ENCODE measurements at places on chromosomes 2 and 18.
A peak's percentile ranks its signal among the peaks of the same experiment; 100 is the strongest.

- DNase-seq, result no peak
These were observed 195.1 kb downstream of the C1D start for GRCh38 chr2:67867735-67868134.

DNA sequence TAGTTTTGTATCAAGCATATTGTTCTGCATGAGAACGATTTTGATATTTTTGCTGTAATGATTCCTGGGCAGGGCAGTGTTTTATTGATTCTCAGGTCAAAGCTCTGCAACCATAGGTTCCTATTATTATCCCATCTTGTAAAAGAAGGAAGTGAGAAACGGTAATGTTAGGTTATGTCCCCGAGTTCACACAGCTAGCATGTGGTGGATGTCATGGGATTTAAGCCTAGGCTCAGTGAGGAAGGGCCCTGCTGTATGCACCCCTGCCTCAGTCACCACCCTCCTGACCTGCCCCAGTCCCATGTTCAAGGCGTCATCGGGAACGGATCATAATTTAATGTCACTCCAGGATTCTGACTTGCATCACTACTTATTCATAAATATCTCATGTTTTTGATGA, 10.7 kb downstream of the ACP1 start:
- no peak for DNase-seq

GRCh38 chr2:215772634-215773563, 240.5 kb downstream of the MREG start:
- DNase-seq, result no peak

GRCh38 chr18:12154361-12154760, 60.7 kb downstream of the ANKRD62 start:
- no peak for DNase-seq

GRCh38 chr2:66434679-66435548, at the start of gene MEIS1:
Gene MEIS1, plus strand, starts transcription at chr2:66435125. Its CDS starts 732 bp downstream, at chr2:66435857.
- peak; percentile 93 for DNase-seq

DNA sequence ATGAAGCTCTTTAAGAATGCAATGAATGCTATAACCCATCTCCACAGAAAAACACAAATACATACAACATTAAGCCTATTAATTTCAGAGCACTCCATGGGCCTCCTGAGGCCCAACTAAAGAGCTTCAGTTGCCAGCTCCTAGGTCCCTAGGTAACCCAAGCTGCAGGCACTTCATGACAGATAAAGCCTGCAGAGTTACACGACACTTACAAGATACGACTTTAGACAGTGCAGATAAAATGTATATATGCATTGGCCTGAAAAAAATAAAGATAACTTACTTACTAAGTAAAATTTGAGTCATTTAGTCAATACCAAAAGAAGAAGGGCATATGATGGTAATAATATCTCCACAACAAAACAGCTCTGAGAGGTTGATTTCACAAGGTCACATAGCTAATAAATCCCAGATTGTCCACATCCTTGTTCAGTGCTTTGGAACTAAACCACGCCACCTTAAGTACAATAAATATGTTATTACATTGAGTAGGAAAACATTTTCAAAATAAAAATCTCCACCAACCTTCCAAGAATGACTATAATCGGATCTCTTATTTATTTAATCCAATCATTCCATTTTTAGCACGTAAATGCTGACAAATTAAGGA, 3.4 kb downstream of the MAP4K3 start:
- DNase-seq, result no peak

DNA sequence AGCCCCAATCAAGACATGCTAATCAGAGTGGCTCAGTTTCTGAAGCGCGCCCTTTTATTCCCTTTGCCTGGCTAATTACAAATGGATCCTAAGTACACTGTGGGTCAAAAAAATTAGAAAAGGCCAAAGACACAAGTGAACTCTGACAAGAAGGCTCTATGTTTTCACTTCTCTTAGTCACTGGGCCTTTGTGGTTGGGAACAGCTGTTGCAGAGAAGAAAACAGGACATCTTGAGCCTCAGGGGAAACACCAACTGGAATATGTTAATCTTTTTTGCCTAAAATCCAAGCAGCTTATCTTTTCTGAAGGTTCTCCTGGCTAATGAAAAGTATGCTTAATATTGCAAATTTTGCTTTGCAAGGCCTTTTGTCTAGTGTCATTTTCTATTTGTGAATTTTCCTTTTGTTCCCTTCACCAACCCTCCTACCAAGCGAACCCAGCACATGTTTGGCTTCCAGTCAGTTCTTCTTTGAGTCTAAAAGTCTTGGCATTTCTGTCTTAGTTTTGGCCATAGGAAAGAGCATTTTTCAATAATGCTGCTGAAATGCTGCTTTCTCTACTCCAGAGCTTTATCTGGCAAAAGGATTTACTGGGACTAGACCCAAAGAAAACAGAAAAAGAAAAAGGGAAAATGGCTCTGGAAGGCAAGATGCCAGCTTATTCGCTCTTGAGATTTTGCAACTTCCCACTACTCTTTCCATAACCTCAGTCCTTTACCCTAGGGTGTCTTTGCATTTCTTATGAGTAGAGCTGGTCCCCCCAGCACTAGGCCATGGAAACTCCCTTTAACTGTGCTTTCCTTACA, 440.2 kb upstream of the ST6GAL2 start:
- peak; percentile 82 for DNase-seq

DNA sequence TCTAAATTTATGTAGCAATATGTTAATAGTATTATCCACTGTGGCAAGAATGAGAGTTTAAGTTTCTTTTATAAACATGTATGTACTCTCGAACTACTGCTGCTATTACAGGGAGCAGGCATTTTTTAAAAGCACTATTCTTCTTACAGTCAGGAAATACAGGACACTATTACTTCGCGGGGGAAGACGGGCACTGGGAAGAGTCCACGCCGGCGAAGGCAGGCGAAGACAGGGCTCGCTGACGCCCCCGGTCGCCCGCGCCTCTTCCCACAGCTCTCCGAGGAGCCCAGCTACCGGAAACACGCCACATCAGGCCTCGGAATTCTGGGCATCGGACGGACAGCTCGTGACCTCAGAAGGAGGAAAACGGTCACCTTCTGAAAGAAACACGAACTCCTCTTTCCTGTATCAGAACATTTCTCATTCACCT, 90.2 kb downstream of the FAM161A start:
- DNase-seq, result peak; percentile 62

Data from forelimb muscle (tissue), 1 donor.